Activated naive CD4-positive, alpha-beta T cell treated with anti-CD3 and anti-CD28 coated beads for 36 hours (primary cell): ENCODE measurements at places on chromosomes 2 and 18.

DNA sequence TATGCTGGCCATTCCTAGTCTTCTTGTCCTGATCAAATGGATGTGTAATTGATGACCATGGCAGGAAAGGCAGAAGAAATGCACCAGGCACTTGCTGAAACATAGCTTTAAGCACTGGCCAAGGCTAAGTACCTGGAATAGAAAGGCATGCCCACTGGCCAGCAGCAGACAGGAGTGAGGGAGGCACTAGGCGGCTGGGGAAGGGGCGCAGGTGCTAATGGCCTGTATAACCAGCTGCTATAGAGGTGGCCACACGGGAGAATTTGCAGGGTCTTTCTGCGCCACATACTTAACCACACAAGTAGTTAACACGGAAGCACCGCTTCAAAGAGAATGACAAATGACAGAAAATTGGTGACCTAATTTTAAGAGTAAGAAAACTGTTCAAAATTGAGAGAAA is 66.3 kb upstream of the CHRNA1 start:
- no peak for DNase-seq
- H3K4me1 ChIP-seq: peaks cover 21% of the 10 kb centered on the region
- no peaks in the 10 kb centered on the region for H3K27me3 ChIP-seq
- peaks cover 4% of the 10 kb centered on the region for H3K36me3 ChIP-seq

DNA sequence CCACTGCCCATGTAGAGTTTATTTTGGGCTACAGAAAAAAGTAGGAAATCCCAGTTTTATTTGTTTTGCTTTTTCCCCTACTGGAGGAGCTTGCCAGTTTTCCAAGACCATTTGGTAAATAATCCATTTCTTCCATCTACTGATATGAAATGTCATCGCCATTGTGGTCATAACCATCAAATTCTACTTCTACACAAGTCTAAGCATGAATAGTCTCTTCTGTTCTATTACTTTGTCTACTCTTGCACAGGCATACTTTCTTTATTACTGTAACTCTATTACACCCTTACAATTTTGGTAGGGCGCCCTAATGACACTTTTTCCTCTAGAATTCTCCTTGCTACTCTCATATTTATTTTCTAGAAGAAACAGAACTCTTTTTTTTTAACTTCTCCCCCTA is 120.7 kb downstream of the ATAD2B start:
- DNase-seq: no peak
- H3K36me3 ChIP-seq: peaks cover 5% of the 10 kb centered on the region
- peaks cover 10% of the 10 kb centered on the region for H3K4me1 ChIP-seq

GRCh38 chr2:25377822-25378421 is 36.2 kb upstream of the DNMT3A start:
- DNase-seq: no peak
- H3K36me3 ChIP-seq: peaks cover 10% of the 10 kb centered on the region
- H3K4me1 ChIP-seq: peaks cover 28% of the 10 kb centered on the region
- H3K27me3 ChIP-seq: no peaks in the 10 kb centered on the region
- H3K27ac ChIP-seq: peak overlapping the region; percentile 96

- peaks cover 2% of the 10 kb centered on the region for H3K27me3 ChIP-seq
- H3K4me3 ChIP-seq: peak overlapping the region; percentile 71
- peak overlapping the region; percentile 96 for H3K27ac ChIP-seq
- no peaks in the 10 kb centered on the region for H3K36me3 ChIP-seq
Observed at GRCh38 chr2:204110751-204111516, 174.4 kb downstream of the ICOS start.

GRCh38 chr2:23753291-23754010 is 173.5 kb downstream of the ATAD2B start:
- peaks cover 5% of the 10 kb centered on the region for H3K4me1 ChIP-seq
- H3K27me3 ChIP-seq: no peaks in the 10 kb centered on the region
- no peak overlapping the region for H3K27ac ChIP-seq
- H3K4me3 ChIP-seq: no peak overlapping the region

GRCh38 chr2:211329421-211329820 is 773.0 kb downstream of the CPS1 start:
- no peak overlapping the region for H3K4me3 ChIP-seq
- H3K4me1 ChIP-seq: no peaks in the 10 kb centered on the region
- H3K36me3 ChIP-seq: no peaks in the 10 kb centered on the region
- H3K27ac ChIP-seq: no peak overlapping the region
- DNase-seq: no peak

DNA sequence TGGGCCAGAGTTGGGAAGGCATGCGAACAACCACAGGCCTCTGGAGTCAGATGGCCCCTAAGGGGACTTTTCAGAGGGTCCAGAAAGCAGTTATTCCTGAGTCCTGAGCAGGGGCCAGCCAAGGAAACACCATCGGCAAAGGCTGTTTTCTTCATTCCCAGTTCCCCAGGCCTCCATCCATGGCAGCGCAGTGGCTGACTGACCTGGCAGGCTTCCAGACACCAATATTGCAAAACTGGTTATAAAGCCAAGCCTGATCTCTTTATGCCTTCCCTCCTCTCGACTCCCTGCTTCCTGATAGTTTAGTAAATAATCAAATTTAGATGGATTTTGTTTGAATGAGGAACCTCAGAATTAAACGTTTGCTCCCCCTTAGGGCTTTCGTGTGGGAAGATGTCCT is 133.4 kb upstream of the ITGA6 start:
- H3K4me1 ChIP-seq: no peaks in the 10 kb centered on the region
- no peaks in the 10 kb centered on the region for H3K27me3 ChIP-seq
- no peaks in the 10 kb centered on the region for H3K36me3 ChIP-seq
- no peak overlapping the region for H3K27ac ChIP-seq
- DNase-seq: no peak

DNA sequence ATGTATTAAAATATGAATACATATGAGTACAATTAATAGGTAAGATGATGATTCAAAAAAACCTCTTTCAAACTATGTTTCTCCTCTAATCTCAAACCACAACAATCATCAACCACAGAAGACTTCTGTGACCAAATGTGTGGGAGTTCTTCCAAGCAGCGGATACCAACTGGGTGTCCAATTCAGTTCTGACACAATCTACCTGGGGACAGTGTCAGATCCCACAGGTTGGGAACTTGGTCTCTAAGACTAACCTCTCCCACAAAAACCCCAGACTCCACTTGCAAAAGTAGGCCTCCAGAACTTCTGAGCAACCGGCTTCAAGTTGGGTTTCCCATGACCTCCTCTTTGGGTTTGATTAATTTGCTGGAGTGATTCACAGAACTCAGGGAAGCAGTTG is 26.9 kb downstream of the FASTKD1 start:
- no peaks in the 10 kb centered on the region for H3K4me1 ChIP-seq
- no peak overlapping the region for H3K27ac ChIP-seq
- peaks cover 21% of the 10 kb centered on the region for H3K36me3 ChIP-seq
- no peak overlapping the region for H3K4me3 ChIP-seq
- H3K27me3 ChIP-seq: no peaks in the 10 kb centered on the region
- DNase-seq: no peak

DNA sequence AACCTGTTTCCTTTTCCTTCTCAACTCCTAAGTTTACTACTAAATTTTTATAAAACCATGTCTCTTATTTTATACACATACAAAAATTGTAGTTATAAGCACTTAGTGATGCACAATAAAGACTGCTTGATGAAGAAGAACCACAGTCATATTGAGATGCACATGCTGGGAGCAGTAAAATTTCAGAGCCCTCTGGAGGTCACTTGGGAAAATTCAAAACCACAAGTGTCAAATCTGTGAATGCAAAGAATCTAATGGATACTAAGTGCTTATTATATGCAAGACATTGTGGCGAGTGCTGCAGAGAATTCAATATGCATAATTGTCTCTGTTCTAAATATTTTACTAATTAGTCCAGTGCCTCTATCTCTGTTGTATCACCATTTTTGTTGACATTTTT is 180.5 kb downstream of the VWC2L start:
- H3K27me3 ChIP-seq: peaks cover 2% of the 10 kb centered on the region
- H3K27ac ChIP-seq: no peak overlapping the region
- no peaks in the 10 kb centered on the region for H3K36me3 ChIP-seq
- no peaks in the 10 kb centered on the region for H3K4me1 ChIP-seq
- no peak for DNase-seq
- H3K4me3 ChIP-seq: no peak overlapping the region

GRCh38 chr18:43160509-43160908 is 45.0 kb upstream of the RIT2 start:
- no peak overlapping the region for H3K4me3 ChIP-seq
- no peaks in the 10 kb centered on the region for H3K27me3 ChIP-seq
- H3K27ac ChIP-seq: no peak overlapping the region
- no peak for DNase-seq
- H3K4me1 ChIP-seq: no peaks in the 10 kb centered on the region
- no peaks in the 10 kb centered on the region for H3K36me3 ChIP-seq

GRCh38 chr2:228581731-228582130 is 400.2 kb upstream of the SPHKAP start:
- no peak overlapping the region for H3K4me3 ChIP-seq
- H3K36me3 ChIP-seq: no peaks in the 10 kb centered on the region
- DNase-seq: no peak
- H3K27ac ChIP-seq: no peak overlapping the region
- H3K27me3 ChIP-seq: no peaks in the 10 kb centered on the region
- no peaks in the 10 kb centered on the region for H3K4me1 ChIP-seq

DNA sequence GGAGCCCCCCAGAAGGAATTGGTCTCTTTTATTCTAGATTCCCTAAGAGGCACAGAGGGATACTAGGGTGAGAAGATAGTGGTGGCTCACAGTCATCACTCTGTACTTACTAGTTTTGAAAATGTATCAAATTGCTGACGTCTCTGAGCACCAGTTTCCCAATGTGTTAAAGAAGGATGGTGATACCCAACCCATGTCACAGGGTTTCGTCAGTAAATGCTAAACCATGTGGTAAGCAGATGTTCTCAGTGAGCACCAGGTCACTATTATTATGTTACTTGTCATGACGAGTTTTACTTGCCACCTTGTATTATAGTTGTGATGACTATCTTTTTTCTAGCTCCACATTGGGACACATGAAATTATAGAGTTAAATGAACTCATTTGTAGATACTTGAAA is 54.7 kb downstream of the NEDD4L start:
- H3K4me3 ChIP-seq: no peak overlapping the region
- H3K27ac ChIP-seq: no peak overlapping the region
- DNase-seq: no peak
- no peaks in the 10 kb centered on the region for H3K27me3 ChIP-seq

GRCh38 chr2:7206111-7206810 is 289.0 kb downstream of the RNF144A start:
- DNase-seq: no peak
- H3K4me3 ChIP-seq: no peak overlapping the region
- no peaks in the 10 kb centered on the region for H3K27me3 ChIP-seq
- H3K27ac ChIP-seq: no peak overlapping the region

- peaks cover 23% of the 10 kb centered on the region for H3K4me1 ChIP-seq
- DNase-seq: peak; percentile 12
- no peaks in the 10 kb centered on the region for H3K36me3 ChIP-seq
- no peak overlapping the region for H3K4me3 ChIP-seq
Observed at GRCh38 chr2:26521054-26521912, 43.4 kb upstream of the OTOF start.

DNA sequence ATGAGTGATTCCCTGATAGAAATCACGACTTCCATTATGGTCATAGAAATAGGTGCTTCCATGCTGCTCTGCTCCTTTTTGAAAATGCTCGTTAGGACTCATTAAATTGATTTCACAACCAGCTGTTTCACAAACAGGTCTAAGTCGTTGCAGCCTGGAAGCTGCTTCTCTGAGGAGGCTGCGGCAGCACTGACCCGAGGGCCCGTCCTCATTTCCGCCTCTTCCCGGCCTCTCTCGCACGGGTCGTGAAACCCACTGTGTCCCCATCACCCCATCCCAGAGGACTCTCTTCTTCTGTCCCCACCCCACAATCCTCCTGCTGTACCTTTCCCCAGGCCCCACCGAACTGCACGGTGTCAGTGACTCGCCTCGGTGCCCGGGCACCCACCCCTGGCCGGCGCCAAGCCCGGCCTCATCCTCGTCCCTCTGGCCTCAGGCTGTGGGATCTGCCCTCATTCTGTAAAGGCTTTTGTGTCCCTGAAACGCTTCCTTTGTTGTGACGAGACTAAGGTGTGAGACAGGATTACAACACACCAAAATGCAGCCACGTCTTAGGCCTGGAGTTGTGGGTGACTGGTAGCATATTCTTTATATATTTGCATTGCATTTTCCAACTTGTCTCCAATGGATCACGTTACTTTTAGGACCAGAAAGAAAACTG is 112.7 kb upstream of the CTDP1 start:
- H3K36me3 ChIP-seq: no peaks in the 10 kb centered on the region
- H3K27me3 ChIP-seq: no peaks in the 10 kb centered on the region

DNA sequence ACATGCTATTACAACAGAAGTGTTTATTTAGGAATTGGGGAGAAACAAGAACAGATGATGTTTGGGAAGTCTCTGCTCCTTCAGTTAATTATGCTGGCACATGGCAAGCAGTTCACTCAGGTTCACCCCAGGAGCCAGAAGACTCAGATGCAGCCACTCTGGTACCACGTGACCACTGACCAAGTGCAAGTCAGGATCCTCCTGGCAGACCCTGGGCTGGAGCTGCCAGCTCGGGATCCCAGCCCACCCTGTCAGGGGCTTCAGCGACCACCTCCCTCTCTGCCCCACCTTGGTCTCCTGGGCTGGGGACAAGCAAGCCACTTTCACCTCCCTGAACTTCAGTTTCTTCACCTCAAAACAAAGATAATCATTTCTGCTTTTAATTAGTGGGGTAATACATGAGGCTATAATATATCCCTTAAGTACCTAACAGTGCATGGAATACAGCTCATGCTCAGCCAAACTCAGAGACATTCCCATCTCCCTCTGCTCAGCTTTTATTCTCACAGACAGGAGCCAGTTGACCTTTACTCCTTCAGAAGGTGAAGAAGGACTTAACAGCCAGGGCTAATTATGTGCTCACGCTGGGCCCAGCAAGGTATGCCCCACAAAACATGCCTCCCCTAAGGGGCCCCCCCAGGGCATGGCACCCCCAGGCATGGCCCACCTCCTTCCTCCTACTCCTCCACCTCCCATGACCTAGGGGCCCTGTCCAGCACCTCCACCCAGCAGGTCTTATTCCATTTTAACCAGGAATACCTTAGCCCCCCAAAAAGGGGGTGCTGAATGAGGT is 11.8 kb downstream of the CRACDL start:
- no peak overlapping the region for H3K27ac ChIP-seq
- no peaks in the 10 kb centered on the region for H3K27me3 ChIP-seq
- H3K4me1 ChIP-seq: no peaks in the 10 kb centered on the region
- no peak overlapping the region for H3K4me3 ChIP-seq

- no peak for DNase-seq
- peaks cover 3% of the 10 kb centered on the region for H3K27me3 ChIP-seq
- no peak overlapping the region for H3K27ac ChIP-seq
Observed at GRCh38 chr18:67742954-67743353, 226.4 kb upstream of the DSEL start.
